CD8-positive, alpha-beta T cell (primary cell): ENCODE measurements at places on chromosomes 5 and 9.

DNA sequence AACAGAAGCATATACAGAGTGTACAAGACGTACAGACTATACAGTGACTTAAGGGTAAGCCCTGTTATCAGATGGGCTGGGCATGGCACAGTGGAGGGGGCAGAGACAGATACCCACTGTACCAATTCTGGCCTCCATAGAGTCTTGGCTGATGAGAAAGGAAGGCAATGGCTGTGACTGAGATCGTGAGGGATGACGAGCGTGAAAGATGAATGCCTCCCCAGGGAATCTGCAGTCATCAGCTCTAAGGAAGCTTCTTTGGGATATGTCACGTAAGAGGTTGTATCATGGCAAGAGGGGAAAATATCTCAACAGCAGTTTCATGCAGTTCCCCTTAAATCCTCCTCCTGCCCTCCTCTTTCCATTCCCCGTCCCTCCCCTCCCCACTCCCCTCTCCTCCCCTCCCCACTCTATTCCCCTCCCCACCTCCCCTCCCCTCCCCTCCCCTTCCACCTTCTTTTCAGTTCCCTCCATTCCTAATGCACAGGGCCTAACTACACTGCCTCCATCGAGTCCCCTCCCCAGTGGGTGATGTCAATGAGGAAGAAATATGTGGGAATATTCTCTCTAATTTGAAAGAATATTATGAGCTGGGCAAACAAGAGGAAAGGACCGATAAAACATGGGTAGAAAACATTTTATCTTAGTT is 226.4 kb upstream of the DAP start:
- DNase-seq = no peak

- peak; percentile 52 for DNase-seq
Measured at GRCh38 chr9:131799177-131799823, 59.4 kb upstream of the RAPGEF1 start.

DNA sequence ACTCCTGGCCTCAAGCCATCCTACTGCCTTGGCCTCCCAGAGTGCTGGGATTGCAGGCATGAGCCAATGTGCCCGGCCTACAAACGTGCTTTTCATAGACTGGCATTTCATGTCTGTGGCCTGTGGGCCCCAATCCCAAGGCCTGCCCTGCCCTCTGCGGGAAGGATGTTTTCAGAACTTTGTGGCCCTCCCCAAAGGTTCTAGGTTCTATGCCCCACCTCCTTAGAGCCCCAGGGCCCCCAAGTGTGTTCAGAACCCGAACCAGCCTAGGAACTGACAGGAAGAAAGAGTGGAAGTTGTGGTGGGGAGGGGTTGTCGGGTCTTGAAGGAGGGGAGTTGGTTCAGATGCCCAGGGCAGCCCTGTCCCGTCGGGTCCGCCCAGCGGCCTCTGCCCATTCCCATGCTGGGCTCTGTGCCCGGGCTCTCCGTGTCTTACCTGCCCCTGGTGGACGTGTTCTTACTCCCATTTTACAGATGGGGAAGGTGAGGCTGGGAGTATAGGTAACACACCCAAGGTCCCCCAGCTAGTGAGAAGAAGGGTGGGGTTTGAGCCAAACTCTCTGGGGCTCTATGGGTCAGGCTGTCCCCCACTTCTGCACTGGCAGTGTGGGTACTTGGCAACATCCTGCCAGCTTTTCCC is 175.8 kb upstream of the IER5L start:
- no peak for DNase-seq

GRCh38 chr5:161165998-161166660 is 314.1 kb upstream of the ATP10B start:
- DNase-seq = no peak

DNA sequence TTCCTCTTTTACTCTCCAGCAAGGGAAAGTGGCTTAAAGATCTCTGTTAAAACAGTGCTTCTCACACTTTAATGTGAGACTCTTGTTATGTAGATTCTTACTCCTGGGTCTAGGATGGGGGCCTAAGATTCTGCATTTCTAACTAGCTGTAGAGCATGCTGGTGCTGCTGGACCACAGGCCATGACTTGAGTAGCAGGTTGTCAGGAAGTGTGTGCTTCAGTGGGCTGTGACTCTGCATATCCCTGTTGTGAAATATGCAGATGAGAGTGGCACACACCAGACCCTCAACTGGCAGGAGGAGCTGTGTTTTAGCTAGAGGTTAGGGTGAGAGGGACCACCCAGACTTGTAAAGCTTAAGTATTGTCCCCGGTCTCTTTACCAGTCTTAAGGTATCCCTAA is 191.1 kb upstream of the DMRT1 start:
- no peak for DNase-seq
